ENCODE measurements at places on chromosomes 4 and X.
A peak's percentile ranks its signal among the peaks of the same experiment; 100 is the strongest.

DNA sequence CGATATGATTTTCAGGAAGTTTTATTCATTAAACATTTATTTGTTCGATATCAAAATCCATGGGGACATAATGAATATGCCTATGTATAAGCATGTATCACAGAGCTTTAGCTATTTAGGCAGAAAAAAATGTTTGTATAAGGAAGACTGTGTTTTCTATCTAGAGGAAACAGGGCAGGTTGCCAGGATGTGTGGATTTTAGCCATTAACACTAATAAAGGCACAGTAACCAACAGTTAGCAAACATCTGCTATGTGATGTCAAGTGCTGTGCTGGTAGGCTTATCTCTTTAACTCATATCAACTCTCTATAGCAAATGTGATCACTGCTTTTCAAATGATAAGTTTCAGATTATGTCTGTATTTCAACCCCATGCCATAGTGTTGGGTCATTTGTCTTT, 708.9 kb upstream of the HS3ST1 start:
- DNase-seq: no peak

GRCh38 chr4:40990236-40990898, 224.0 kb downstream of the APBB2 start:
- peak; percentile 98 for DNase-seq

- DNase-seq: no peak
Measured at GRCh38 chrX:48956728-48957414, 536 bp downstream of the OTUD5 start.

- DNase-seq: no peak
Measured at GRCh38 chrX:12977761-12978204, 2.9 kb downstream of the TMSB4X start.

- no peak for DNase-seq
Measured at GRCh38 chr4:55330241-55330640, 15.8 kb upstream of the SRD5A3 start.

GRCh38 chr4:110614173-110614963, 8.5 kb downstream of the PITX2 start:
- DNase-seq: no peak

DNA sequence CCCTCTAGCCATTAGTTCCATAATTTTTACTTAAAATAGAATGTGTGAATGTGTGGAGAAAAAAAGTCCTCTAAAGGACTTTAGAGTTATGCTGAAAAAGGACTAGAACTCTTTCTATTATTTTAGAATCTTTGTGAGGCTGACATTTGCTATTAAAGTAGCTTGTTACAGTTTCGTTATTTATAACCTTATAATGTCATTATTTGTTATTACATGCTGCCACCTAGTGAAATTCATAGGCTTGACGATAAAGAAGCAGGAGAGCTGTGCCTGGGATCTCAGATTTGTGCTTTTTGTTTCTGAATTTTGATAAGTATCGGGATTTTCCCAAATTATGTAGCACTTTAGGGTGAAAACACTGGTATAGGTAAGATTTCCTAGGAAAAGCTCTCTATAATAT, 38.5 kb upstream of the TAPT1 start:
- DNase-seq: no peak

- no peak for DNase-seq
Measured at GRCh38 chr4:89739311-89739988, 97.5 kb downstream of the SNCA start.

GRCh38 chrX:3807906-3808305, 94.5 kb upstream of the PRKX start:
- no peak for DNase-seq

- DNase-seq: no peak
Measured at GRCh38 chr4:174096456-174096855, 187.0 kb downstream of the FBXO8 start.

DNA sequence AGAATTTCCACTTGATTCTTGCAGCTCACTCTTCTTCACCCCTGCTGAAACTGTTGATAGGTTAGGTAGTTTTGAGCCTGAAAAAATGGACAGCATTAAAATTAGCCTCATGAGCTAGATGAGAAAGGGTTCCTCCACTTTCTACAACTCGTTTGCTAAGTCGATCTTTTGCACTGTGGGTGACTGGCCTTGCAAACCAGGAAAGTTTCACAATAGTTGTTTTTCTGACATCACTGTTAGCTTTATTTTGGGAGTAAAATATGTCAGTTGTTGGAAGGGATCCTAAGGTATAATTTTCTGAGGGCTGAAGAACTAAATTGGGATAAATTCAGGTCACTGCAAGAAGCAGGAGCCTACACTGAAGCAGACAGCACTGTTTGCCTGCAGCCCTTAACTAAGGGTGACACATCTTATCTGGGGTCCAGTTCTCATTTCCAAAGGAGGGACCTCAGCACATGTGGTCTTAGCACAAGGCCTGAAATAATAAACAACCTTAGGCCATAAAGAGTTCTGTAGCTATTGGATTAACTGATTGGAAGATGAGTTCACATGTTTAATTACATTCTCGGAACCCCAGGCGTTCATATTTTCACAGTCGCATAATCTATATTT, 29.1 kb downstream of the ANAPC4 start:
- no peak for DNase-seq

- DNase-seq: no peak
Measured at GRCh38 chr4:88755454-88755853, 57.8 kb upstream of the NAP1L5 start.

DNA sequence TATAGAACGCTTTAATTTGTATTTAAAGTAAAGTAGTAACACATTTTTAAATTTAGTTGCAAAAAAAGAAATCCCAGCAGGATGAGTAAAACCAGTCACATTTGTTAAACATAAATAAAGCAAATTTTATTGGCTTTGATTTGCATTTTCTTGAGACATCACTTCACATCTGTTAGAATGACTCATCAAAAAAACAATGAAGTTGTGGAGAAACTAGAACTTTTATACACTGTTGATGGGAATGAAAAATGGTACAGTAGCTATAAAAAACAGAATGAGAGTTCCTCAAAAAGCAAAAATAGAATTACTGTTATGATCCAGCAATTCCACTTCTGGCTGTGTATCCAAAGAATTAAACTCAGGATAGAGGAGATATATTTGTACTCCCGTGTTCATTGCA, 454.0 kb upstream of the KLHL4 start:
- DNase-seq: no peak

DNA sequence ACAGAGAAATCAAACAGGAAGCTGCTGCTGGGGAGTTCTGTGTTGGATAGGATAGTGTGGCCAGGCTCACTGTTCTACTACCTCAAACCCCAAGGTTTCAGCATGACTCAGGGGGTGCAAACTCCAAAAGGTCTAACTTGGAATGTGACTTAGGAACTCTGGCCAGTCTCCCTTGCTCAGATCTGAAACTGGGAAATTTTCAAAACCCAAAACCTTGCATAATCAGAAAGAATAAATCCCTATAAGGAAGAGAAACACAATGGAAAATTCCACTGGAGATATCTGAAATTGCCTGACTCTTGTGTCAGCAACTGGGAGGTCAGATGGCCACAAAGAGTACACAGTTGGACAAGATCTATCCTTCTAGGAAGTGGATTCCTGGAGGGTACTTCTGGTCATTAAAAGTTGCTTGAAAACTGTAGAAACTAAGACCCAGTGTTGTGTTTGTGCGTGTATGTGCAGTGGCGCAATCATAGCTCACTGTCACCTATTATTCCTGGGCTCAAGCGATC, 58.0 kb downstream of the PPEF2 start:
- no peak for DNase-seq

GRCh38 chr4:7183161-7183560, 9.2 kb upstream of the SORCS2 start:
- no peak for DNase-seq

GRCh38 chr4:18127030-18127429, 105.5 kb upstream of the LCORL start:
- DNase-seq: no peak

DNA sequence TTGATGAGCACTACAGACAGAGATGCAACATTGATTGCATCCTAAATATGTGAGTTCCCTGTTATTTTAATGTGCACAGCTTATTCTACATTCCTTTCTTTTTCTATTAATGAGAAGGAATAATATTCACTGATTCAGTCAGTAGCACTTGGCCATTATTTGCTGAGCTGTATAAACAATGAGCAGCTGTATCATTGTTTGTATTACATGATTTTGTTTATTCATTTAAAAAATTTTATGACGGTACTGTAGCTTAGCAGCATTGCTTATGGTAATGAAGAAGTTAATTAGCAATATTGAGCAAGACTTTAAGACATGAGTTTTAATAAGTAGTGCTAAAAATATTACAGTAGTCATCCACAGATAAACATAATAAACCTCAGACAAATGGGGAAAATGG, 582.0 kb downstream of the ADGRL3 start:
- DNase-seq: no peak

GRCh38 chr4:140344101-140344500, 29.3 kb upstream of the SCOC start:
- no peak for DNase-seq

DNA sequence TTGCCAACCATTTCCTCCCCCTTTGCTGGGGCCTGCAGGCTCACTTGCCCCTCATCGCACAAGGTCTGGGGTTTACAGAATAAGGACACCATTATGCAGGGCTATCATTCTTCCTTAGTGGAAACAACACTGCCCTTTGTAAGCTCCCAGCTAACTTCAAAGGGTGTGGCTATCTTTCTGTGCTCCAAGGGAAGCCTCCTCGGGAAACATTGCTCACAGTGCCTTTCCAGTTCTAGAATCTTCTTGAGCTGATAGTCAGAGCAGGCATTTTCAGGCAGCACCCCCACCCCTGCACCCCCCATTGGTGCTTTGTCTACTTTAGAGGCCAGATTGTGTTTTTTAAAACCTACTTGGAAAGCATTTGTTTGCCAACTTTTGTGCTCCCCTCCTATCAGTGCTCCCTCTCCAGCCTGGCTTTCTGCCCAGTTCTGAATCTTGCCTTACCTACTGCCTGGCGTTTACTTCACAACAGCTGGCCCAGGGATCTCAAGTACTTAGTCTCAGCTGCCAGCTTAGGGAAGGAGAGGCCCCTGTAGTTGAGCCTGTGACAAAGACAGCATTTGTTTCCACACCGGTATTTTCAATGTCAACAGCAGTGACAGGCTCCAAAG, 53.5 kb downstream of the PLAC1 start:
- DNase-seq: no peak

DNA sequence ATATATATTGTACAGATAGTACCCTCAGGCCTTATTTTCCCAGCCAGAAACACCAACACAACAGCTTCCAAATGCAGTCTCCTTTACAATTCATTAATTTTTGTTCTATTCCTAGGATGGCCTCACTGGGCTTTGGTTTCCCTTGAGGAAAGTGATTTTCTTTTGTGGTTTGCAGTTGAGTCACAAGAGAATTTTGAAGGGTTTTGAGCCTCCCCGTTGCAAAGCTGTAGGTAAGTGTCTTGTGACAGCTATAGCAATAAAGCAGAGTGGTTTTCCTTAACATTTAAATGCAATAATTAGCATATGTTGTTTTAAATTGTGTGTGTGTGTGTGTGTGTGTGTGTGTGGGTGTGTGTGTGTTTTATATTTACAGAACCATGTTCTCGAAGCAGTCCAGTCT, 54.1 kb upstream of the WDR17 start:
- no peak for DNase-seq

DNA sequence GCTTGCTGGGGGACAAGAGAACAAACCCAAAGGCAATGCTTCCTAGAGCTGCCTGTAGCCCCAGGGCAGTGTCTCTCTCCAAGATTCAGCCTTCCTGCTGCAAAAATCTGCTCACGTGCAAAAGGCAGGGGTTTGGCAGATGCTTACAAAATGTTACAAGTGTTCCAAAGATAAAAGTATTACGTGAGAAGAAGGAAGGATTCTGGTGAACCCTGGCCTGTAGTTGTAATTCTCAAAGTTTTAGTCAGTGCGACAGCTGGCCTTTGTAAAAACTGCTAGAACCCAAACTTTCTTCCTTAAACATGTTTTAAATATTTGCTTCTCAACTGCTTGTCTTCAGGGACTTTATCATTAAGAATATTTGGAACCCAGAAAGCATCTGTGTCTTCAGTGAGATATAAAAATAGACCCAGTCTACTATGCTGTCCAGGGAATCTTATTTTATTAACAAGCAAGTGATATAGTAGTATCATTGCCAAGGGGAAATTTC, 232.3 kb downstream of the FRMPD4 start:
- DNase-seq: no peak

DNA sequence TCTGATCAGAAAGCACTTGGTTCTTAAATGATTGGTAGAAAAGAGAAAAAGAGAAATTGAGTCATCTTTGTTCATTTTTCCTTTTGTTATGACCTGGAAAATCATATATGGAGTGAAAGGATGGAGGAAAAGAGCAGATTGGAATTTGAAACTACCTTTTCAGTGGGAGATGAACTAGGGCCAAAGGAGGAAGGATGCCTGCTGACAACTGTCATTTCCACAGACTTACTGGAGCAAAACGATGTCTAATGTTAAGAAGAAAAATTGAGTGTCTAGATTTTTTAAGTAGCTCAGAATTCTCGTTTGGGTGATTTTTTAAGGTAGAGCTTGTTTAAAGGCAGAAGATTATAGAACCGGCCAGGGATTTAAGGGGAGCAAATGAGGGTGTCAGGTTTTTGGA, 144.6 kb upstream of the KCNIP4 start:
- no peak for DNase-seq

- DNase-seq: no peak
Measured at GRCh38 chr4:105637408-105638176, 70.9 kb downstream of the INTS12 start.

DNA sequence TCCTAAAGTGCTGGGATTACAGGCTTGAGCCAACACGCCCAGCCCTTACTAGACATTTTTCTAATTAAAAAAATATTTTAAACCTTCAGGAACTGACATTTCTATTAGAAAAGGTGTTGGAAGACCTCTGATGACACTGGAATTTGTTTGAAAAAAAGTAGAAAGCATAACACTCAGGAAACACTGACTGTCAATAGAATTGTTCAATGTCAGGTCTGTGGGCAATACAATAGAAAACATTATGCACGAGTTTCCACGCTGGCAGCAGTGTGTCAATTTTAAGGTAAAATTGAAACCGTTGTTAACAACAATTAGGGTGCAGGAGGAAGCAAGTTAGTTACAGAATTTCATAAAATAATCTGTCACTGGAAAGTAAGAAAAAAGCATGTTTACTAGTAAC, 140.7 kb upstream of the KLHL4 start:
- no peak for DNase-seq

DNA sequence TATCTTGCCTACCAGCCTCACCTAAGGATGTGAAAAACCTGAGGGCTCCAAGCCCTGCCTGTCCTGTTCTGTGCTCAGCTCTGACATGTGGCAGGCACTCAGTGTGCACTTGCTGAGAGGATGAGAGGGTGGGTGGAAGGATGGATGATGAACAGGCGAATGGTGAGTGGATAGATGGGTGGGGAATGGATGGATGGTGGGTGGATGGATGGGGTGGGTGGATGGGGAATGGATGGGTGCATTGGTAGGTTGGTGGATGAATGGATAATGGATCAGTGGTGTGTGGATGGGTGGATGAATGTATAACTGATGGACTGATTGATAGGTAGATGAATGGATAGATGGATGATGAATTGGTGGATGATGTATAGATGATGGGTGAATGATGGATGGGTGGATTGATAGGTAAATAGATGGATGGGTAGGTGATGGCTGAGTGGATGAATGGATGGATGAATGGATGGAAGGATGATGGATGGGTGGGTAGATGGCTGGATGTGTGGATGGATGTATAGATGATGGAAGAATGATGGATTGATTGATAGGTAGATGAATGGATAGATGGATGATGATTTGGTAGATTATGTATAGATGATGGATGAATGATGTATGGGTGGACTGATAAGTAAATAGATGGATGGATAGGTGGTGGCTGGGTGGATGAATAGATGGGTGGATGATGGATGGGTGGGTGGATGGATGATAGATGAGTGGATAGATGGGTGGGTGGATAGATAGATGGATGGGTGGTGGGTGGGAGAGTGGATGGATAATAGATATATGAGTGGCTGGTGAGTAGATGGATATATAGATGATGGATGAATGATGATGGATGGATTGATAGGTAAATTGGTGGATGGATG, 69.3 kb upstream of the NKX1-1 start:
- no peak for DNase-seq
